ENCODE measurements at places on chromosomes 6 and 20.
A peak's percentile ranks its signal among the peaks of the same experiment; 100 is the strongest.

- no peak for DNase-seq
Measured at GRCh38 chr6:90835596-90836212, 248.8 kb upstream of the MAP3K7 start.

DNA sequence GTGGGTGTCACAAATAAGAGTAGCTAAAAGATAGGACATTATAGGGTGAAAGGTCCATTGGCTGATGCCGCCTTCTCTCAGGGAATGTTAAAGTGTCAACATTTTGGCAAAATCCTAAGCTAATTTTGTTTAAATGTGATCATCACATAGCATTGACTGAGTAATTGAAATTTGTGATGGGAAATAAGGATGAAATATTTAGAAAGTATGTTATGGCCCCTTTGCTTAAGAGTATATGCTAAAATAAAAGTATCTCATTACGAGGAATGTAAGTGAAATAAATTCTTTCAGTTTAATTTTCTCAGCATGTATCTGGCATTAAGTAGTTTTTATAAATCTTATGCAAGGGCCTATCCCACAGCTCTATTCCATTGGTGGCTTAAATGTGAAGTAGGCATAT, 229.2 kb downstream of the PRL start:
- DNase-seq: no peak

DNA sequence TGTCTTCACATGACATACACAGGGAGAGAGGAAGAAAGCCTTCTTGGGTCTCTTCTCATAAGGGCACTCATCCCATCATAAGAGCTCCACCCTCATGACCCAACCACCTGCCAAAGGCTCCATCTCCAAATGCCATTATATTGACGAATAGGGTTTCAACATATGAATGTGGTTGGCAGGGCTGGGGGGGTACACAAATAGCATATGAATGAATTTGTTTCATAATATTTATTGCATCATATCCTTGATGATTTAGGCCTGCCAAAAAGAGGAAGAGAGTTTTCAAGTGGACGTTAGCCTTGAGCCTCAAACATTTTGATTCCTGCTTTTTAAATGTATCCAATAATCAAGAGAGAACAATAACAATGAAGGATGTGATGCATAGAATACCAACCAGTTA, 26.2 kb upstream of the OPRM1 start:
- DNase-seq: no peak

- DNase-seq: no peak
Measured at GRCh38 chr20:17556837-17557674, 12.8 kb upstream of the DSTN start.

DNA sequence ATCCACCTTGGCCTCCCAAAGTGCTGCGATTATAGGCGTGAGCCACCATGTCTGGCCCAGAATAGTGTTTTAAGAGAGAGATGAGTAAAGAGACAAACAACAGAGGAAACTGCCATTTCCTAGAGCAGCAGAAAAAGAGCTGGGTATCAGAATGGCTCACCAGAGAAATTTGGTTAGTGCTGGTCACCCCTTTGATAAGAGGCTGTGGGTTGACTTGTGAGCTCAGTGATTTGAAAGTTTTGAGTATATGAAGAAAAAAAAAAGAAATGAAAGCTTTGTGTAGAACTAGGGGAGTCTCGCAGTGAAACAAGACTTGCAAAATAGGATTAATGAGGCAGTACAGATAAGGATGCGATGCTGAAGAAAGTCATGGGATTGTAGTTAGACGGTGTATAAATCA, 29.6 kb downstream of the MGME1 start:
- DNase-seq: no peak

GRCh38 chr20:4681991-4682401, 39.7 kb upstream of the PRND start:
- no peak for DNase-seq

- DNase-seq: no peak
Measured at GRCh38 chr6:43243664-43244321, 512 bp downstream of the TTBK1 start.

- no peak for DNase-seq
Measured at GRCh38 chr6:133340557-133340956, 99.4 kb downstream of the EYA4 start.

- DNase-seq: no peak
Measured at GRCh38 chr20:37984018-37984785, 49.1 kb downstream of the TTI1 start.

DNA sequence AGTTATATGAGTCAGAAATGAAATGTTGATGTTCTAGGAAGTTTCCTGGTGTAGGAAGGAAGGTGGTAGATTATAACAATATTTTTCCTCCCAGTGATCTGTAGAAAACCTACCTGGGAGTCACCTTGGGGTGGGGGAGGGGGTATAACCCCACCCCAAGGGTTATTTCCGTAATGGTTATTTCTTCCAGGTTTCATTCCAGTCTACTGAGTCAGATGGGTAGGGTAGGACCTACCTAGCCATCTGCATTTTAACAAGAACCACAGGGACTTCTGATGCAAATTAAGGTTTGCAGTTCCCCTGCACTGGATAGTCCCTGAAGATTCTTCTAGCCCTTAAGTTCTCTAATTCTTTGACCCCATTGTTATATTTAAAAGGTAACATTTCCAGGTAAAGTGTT, 88.9 kb downstream of the ARMC2 start:
- DNase-seq: no peak

- no peak for DNase-seq
Measured at GRCh38 chr20:41391587-41392001, 25.0 kb upstream of the EMILIN3 start.

- DNase-seq: no peak
Measured at GRCh38 chr20:4108495-4109306, 93.3 kb upstream of the RNF24 start.

DNA sequence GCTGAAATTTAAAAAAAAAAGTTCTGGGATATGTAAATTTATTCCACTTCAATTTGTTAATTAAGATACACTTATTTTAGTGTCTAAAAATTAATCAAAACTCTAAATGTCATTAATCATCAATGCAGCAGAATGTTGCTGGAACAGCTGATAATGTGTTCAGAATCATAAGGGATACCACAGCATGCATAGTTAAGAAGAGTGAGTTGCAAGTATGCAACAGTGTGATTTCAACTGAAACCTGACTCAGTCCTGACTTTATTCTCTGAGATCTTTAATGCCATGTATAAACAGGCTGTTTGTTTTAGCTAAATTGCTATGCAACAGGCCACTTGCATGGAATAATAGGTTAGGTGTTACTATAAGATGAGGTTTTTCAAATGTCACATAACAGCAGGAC, 1.4 kb downstream of the GRIK2 start:
- DNase-seq: no peak

GRCh38 chr20:45206725-45207124, at the start of gene SEMG1:
Gene SEMG1 (plus strand): TSS chr20:45207033. CDS start chr20:45207054, 21 bp downstream.
- DNase-seq: no peak

- DNase-seq: no peak
Measured at GRCh38 chr20:1186367-1186991, 1.7 kb upstream of the TMEM74B start.

DNA sequence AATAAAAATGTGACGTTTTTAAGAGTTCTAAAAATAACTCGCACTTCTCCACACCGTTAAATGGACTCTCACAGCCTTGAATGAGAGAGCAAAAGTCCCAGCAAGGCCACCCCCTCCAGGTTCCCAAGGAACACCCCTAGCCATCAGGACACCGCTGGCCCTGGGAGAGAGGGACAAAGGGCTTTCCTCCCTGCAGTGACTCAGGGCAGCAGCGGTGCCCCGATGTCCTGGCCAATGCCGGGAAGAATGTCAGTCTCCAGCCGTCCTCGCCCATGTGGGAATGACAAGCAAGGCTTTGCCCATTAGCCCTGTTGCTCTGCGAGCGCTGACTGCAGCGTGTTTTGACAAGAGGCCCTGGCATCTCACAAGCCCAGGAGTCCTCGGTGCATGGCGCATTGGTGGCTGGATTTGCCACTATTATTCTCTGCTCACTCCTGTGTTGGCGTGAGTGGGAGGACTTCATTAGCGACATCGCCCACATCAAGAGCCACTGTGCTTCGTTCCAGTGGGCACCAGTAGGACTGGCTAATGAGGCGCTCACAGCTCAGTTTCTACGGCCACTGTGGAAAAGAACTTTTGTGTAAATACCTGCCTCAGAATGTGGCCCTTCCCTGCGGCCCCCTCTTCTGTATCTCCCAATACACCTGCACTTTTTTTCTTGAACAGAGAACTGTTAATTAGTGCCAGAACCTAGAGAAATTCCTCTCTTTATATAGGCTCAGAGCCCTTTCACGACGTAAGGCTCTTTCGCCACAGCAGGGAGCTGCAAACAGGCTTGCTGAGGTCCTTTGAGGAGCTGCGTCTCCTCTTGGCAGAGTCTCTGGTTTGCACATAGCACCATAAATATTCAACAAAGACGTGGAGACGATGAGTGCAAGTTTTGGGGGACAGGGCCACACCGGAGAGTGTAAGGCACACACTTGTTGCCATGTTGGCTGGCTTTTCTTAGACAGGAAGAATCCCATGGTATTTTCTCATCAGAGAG, 336.6 kb downstream of the TAF4 start:
- DNase-seq: no peak

DNA sequence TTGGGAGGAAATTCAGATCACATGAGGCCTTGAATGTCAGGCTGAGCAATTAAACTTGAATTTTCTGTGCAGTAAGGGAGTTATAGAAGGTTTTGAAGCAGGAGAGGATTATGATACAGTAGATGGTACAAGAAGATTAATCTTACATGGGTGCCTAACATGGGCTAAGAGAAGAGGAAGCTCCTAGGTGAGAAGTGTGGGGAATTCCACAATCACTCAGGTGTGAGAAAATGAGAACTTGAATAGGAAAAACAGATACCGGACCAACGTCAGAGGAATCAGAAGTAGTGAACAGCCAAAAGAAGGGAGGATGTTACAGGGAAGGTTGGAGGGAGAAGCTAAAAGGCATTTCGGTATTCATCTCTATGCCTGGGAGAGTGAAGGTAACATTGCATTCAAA, 250.7 kb upstream of the SLC35B3 start:
- no peak for DNase-seq

GRCh38 chr6:257031-257725, 35.1 kb upstream of the DUSP22 start:
- no peak for DNase-seq

- DNase-seq: no peak
Measured at GRCh38 chr6:41965429-41966213, 24.0 kb upstream of the CCND3 start.

DNA sequence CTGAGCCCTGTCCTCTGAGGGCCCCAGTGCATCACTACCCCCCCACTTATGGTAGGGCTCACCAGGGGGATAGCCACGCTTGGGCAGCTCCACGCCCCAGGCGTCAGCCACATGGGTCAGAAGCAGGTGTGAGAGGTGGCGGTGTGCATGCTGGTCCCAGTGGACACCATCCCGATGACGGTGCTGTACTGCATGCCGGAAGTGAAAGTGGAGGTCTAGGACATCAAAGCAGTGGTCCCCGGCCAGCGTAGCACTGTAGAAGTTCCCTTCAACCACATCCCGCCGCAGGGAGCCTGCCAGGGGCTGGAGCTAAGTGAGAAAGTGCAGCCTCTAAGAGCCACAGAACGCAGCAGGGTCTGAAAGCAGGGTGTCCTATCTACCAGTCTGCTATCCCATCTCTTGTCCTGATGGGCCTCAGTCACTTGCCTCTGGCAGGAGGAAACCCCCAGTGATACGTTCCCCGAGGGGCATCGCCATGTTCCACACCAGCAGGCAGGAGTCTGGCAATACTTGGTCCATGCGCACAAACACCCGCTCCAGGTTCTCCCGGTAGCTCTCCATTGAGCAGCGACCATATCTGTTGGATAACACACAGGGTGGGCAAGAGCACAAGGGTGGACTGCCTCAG, 2.2 kb downstream of the PCED1A start:
- peak; percentile 66 for DNase-seq

- no peak for DNase-seq
Measured at GRCh38 chr20:36862857-36863668, 12.9 kb upstream of the TLDC2 start.

DNA sequence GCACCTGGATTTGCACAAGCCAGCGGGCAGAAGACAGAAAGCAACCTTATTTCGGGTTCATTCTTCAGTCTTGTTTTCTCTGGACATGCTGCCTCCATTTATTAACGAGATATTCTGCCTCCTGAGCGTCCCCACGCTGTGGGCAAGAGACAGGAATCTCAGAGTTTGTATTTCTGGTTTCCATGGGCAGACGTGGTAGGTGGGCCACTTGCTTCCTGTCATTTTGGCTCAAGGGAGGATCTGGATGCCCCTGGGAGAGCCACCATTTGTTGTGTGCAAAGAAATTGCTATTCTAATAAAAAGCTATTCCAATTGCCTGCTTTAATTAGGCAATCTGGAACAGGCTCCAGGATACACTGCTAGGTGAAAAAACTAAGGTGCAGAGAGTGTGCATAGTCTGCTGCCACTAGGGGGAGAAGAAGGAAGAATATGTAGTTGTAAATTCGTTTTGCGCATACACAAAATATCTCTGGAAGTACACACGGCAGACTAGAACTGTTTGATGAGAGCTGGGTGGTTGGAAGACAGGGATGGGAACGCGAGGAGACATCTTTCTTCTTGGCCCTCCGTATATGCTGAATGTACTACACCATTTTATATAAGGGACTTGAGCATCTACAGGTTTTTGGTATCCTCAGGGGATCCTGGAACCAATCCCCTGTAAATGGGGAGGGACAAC, 30.1 kb upstream of the SLC16A10 start:
- DNase-seq: no peak

- DNase-seq: no peak
Measured at GRCh38 chr6:118391086-118391485, 157.0 kb upstream of the PLN start.
